ENCODE measurements at places on chromosomes 6 and 20.

- no peak for DNase-seq
Measured at GRCh38 chr20:36113036-36113435, 41.5 kb upstream of the EPB41L1 start.

GRCh38 chr6:136337121-136337520, 47.5 kb upstream of the BCLAF1 start:
- DNase-seq: no peak

GRCh38 chr6:158796353-158796752, 22.8 kb downstream of the EZR start:
- DNase-seq: no peak

DNA sequence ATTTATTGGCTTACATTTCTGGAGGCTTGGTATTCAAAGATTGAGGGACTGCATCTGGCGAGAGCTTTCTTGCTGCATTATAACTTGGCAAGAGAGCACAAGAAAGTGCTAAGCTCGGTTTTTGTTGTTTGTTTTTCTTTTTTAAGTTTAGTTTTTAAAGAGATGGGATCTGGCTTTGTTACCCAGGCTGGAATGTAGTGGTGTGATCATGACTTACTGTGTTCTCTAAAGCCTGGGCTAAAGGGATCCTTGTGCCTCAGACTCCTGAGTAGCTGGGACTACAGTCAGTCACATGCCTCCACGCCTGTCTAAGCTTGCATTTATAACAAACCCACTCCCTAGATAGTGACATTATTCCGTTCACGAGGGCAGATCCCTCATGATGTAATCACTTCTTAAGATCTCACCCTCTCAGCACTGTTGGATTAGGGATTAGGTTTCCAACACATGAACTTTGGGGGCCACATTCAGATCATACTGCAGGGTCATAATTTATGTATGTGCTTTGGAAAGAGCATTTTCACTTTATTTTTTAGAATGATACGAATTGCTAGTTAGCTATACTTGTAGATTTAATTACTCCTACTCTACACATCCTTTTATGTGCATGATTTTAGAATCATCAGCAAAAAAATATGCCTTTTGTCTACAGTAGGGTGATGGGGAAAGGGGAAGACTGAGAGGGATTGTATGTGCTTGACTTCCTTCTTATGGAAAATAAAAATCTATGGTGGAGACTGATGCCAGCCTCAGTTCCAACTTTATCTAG, 167.8 kb downstream of the JARID2 start:
- DNase-seq: no peak

- no peak for DNase-seq
Measured at GRCh38 chr20:35311409-35311808, 19.2 kb upstream of the FAM83C start.

- DNase-seq: no peak
Measured at GRCh38 chr6:156599366-156599765, 177.8 kb upstream of the ARID1B start.

DNA sequence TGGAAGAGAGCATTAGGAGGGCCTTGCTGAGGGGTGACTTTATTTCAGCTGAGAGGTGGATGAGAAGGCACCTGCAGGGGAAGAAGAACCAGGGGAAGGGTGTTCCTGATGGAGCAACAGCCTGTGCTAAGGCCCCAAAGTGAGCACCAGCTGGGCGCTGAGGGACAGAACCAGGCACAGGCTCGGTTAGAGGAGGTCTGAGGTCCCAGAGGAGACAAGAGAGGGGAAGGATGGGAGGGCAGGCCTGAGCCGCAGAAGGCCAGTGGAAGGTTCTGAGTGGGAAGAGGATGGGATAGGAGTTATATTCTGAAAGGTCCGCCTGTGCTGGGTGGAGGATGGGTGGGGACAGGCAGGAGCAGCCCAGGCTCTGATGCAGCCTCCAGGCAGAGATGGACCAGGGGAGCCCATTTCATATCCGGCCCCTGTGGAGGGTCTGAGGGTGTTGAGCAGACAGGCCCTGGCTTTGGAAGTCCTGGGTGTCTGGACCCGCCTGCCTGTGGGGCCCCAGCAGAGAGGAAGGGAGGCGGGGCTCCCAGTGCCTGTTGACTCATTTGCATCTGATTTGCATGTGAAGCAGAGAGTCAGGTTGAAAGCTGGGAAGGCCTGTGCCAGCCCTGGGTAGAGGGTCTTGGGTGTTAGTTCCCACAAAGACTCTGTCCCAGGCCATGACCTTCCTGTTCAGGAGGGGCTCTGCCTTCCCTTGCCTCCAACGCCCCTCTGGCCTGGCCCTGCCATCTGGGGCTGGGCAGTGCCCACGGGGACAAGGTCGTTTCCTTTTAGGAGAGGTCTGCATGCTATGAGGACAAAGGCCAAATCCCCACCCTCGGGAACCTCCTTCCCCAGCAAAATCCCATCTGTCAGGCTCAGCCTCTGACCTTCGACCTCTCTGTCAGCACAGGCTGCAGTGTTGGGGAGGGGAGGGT, 10.6 kb upstream of the FAM110A start:
- no peak for DNase-seq

- DNase-seq: no peak
Measured at GRCh38 chr20:10438217-10438616, 3.1 kb downstream of the SLX4IP start.

- DNase-seq: no peak
Measured at GRCh38 chr20:49824206-49824605, 11.6 kb downstream of the SLC9A8 start.

DNA sequence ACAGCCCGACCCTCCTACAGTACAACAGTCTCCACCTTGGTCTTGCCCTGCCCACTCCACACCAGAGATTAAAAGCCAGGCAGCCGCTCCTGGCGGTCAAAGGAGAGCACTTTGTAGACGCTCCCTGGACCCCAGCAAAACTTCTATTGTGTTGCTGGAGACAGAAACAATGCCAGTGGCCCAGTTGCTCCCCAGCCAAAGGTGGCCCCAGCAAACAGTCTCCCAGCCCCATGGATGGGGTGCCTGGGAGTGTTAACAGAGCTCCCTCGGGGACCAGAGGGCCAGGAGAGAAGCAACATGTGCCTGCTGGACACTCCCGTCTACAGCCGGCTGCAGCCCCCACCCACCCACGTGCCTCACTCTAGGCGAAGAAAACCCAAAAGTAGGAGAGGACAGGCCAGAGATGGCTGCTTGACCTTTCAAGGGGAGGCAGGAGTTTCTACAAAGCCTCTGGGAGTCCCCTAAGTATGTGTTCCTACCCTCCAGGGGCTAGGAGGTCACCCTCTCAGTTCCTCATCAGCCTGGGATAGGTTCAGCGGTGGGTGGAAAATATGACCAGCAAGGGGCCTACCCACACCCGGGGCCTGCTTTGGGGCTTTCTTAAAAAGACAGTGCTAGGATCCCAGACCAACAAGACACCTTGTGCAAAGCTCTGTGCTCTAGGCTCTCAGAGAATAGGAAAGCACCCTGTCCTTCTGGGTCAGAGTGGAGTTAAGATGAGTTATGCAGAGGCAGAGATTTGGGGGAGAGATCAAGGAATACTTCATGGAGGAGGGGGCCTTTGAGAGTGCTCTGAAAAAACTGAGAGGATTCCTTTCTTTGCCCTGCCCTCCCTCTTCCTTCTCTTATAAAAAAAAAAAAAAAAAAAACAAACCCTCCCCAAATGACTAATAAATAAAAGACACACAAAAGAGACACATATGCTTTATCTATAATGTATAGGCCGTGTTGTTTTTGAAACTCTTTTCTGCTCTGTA, 19.0 kb upstream of the PREX1 start:
- DNase-seq: no peak

DNA sequence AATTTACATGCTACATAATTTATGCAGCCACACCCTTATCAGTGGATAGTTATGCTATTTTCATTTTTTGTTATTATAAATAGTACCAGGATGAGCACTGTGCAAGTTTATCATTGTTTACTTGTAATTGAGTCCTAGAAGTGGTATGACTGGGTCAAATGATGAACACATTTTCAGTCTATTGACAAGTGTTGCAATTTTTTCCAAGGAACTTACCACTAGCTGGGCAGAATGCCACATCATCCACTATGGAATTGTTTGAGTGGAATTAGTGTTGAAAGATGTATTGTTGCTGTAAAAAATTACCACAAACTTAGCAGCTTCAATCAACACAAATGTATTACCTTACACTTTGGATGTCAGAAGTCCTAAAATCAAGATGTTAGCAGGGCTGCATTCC, 38.1 kb upstream of the OPN5 start:
- DNase-seq: no peak

DNA sequence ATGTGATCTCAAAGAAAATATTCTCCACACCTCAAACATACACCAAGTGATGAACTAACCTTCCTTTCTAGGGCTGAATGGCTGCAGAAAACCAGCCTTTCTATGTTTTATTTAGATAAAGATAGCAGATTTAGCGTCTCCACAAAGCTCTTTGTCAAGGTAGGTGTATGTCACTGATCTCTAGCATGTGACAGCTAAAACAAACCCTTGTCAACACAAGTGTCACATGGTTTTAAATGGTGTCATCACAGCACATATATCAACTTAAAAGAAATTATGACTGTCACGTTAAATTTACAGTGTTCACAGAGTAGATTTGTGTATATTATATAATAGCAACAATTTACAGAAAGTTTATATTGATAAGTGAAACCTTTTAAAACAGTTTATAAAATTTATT, 58.3 kb downstream of the TENT5A start:
- no peak for DNase-seq

All from T-helper 17 cell (primary cell).